ENCODE measurements at places on chromosomes 12 and 14.

DNA sequence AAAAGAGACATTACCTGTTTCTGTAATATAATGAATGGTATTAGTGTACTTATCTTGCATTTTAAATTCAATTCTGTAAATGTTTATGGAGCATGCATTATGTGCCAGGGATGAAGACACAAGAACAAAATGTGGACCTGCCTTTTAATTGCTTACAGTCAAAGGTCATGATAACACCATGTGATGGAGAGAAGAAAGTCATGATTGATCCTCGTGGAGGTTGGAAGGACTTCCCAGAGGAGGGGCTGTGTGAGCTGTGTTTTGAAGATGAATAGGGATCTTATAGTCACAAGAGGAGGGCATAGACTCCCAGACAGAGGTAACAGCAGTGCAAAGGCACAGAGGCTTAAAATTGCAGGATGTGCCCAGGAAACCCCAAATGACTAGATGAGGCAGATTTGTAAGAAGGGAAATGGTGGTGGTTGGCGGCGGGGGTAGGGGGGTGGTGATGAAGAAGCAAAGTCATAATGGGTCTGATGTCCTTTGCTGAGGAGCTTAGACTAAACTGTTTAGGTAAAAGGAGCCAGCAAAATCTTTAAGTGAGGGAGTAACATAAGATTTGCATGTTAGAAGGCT, 151.5 kb downstream of the PRKCH start:
- DNase-seq: no peak

DNA sequence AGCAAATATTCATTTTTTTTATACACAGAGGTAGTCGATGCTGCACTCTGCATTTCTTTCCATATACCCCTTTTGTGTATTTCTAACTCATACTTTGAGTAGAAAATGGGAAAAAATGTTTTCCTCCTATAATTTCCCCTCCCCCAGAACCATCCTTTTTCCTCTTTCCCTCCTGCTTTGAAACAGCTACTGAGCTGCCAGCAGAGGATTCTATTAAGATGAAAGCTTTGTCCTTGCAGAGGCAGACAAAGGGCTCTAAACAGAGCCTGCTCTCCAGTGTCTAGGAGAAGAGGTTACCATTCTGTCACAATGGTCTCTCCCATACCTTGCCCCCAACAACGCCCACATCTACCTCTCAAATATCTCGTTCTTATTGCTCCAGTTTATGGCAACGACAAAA, 74.6 kb upstream of the OSBPL8 start:
- no peak for DNase-seq

GRCh38 chr14:103230658-103231334, 103.2 kb upstream of the EIF5 start:
- DNase-seq: no peak

GRCh38 chr12:107484230-107484629, 201.4 kb upstream of the PWP1 start:
- no peak for DNase-seq

DNA sequence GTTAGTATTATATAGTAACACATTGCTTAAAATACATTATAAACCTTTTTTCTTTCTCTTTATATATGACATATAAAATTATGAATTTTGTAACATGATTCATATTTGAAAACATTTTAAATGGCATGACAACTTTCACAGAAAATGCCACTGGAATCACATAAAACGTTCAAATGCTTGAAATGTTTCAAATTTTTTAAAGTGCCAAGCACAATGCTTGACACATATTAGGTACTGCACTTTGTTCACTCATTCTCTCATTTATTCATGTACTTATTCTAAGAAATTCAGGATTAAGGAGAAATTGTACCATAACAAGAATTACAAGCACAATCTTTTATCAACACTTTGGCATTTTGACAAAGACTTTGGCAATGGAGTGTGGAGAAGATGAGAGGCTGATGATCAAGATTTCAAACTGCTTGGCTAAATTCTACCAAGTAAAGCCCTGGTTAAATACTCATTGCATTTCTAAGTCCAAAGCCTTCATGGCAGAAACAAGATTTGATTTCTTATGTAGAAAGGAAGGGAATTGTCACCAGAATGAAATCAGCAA, 232.2 kb downstream of the C12orf50 start:
- DNase-seq: no peak

- DNase-seq: no peak
These were observed 20.1 kb upstream of the PPFIA2 start for GRCh38 chr12:81779216-81779615.

GRCh38 chr14:103329401-103330347, 4.4 kb upstream of the EIF5 start:
- DNase-seq: peak; percentile 86

DNA sequence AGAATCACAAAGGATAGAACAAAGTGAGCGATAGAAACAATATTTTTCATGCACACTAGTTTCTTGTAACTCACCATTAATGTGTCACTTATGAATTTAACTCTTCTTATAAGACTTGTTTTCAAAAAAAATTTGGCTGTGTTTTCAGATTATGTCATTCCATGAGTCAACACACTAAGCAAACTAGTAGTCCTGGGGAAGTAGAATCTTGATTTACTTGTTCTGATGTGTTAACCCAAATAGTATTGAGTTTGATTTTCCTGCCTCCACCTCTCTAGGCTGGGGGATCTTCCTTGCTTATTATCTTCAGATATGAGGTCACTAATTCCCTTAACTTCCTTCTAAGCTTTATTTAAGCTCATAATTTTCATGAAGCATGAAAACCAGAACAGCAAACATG, 151.0 kb upstream of the SEL1L start:
- no peak for DNase-seq

DNA sequence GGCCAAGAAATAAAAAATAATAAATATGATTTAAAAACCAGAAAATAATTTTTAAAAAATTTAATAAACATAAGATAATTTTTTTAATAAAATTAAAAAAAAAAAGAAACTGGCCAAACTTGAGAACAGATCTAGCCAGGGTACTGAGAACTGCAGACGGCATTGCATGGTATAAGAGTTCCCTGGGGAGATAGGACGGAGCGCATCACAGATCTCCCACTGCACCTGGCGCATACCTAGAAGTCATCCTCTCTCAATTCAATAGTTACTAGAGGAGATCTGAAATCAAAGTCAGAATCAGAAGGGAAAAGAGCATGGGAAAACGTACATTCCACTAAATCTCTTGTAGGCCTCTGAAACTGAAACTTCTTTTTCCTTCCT, 58.9 kb upstream of the BCL2L14 start:
- no peak for DNase-seq

DNA sequence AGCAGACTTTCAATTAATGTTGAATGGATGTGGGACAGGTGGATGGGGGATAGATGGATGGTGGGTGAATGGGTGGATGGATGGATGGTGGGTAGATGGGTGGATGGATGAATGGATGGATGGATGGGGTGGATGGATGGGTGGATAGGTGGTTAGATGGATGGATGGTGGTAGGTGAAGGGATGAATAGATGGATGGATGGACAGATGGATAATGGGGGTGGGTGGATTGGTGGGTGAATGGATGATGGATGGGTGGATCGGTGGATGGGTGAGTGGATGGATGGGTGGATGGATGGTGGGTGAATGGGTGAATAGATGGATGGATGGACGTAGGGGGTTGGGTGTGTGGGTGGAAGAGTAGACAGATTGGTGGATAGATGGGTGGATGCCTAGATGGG, 14.0 kb upstream of the INF2 start:
- DNase-seq: no peak

DNA sequence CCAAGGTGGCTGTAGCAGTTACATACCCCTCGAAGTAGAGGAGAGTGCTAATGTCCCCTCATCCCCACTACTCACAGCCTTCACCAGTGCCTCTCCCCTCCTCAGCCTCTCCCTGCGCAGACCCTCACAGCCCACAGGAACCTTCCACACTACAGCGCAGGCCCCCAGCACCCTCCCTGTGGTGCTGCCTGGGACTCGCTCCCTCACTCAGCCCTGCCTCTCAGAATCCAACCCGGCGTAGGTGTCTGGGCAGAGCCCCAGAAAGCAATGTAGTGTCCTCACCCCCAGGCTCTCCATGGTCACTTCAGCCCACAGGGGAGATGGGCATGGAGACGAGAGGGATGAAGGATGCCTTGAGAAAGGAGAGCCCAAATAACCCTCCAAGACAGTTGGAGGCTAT, 10.9 kb upstream of the ZNF740 start:
- no peak for DNase-seq

GRCh38 chr12:119208626-119209061, 29.9 kb downstream of the HSPB8 start:
- no peak for DNase-seq

GRCh38 chr14:70716958-70717357, 75.2 kb downstream of the TTC9 start:
- no peak for DNase-seq

GRCh38 chr14:94480809-94481208, 4.8 kb upstream of the SERPINA9 start:
- DNase-seq: no peak

- DNase-seq: no peak
These were observed 217.8 kb downstream of the TMEM117 start for GRCh38 chr12:44053549-44054127.

- no peak for DNase-seq
These were observed 2.0 kb downstream of the SCYL2 start for GRCh38 chr12:100268835-100269564.

DNA sequence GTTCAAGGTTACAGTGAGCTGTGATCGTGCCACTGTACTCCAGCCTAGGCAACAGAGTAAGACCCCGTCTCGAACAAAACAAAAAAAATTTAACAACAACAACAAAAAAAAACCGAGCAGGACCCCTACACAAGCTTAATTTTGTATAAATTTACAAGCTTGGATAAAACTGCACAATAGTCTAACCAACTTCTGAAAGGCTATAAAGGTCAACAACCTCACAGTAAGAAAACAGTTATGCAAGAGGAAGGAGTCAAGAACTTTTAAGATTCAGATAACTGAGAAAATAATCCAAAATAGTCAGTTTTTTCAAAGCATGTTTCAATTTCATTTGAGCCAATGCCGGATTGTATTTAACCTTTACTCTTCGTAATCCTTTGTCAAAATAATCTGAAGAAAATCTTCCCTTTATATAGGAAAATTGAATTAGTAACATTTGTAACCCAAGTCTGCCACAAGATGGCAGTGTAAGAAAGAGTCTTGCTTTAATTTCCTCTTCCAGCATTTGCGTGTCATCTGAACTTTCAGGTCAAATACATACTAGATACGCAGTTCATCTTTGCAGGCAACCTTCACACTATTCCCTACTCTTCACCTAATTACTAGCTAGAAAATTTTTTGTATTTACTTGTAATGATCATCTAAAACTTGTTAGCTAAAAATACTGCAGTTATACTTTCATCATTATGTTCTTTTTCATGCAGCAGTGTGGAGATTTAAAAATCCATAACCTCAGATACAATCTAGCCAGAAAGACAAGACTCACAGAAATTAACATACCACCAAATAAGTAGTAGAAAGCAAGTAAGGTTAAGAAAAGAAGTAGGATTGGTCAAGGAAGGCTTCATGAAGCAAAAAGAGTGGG, 5.8 kb downstream of the CCNB1IP1 start:
- DNase-seq: peak; percentile 57

- DNase-seq: no peak
These were observed 24.7 kb downstream of the INSM2 start for GRCh38 chr14:35558680-35559079.

DNA sequence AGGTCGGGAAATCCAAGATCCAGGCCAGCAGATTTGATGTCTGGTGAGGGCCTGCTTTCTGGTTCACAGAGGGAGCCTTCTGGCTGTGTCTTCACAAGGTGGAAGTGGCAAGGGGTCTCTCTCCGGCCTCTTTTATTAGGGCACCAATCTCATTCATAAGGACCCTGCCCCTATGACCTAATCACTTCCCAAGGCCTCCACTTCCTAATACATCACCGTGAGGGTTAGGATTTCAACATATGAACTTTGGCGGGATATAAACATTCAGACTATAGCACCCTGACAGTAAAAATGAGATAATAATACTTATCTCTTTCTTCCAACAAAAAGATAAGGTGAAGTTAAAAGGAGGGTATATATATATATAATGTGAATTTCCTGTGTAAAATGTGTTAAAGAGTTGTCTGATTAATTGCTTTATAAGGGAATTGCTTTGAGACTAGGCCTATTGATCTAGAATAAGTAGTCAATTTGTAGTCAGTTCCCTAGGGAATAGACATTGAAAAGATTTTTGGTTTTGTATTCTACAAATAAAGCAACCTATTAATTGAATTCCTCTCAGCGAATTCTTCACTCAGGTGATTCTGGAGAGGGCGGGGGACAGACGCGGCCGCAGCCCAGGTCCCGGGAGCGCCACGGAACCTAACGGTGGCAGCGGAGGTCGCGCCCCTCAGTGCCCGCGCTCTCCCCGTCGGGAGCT, 516 bp upstream of the LGALS3 start:
- DNase-seq: no peak

DNA sequence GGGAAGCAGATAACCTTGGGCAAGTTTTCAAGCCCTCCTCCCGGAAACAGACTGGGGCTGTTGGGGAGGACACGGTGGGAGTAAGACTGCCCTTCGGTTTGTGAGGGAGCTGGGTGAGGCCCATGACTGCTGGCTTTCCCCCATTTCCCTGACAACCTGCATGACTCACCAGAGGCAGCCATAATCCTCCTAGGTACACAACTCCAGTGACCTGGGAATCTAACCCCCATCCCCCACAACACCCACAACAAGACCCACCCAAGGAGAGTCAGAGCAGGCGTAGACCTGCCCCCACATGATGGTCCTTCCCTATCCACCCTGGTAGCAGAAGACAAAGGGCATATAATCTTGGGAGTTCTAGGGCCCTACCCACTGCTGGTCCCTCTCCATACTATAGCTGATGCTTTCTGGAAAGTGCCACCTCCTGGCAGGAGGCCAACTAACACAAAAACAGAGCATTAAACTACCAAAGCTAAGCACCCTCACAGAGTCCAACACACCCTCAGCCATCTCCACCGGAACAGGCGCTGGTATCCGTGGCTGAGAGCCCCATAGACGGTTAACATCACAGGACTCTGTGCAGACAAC, 14.8 kb downstream of the DDX24 start:
- no peak for DNase-seq

DNA sequence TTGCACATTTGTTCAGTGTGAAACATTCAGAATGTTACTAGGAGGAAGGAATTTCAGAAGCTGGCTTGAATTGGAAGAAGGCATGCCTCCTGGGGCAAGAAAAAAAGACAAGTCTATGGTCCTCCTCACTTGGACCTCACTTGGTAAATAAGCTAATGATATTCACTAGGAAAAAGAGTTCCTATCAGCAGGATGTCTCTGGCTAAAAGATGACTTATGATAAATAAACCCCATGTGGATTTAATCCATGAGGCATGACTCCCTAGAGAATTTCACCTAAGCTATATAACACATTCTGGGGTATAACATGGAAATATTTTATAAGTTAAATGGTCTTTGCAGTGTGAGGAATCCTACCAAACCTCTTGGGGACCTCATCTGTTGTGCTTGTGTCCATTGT, 199.9 kb downstream of the LRIG3 start:
- no peak for DNase-seq

GRCh38 chr12:53096089-53096741, 1.3 kb upstream of the IGFBP6 start:
- DNase-seq: peak; percentile 19

- no peak for DNase-seq
These were observed 139.8 kb downstream of the TSPAN9 start for GRCh38 chr12:3216726-3217682.

- peak; percentile 85 for DNase-seq
These were observed 1.9 kb downstream of the MLXIP start for GRCh38 chr12:122080149-122081082.
